Esophagus (tissue), 2 donors: ENCODE measurements at places on chromosomes 11 and 22. TPM values are rescaled to one million over a fixed set of nuclear protein-coding genes. Genes with fewer than 3 reads are reported as not detected.

Gene H19
- 47.6 TPM for polyA plus RNA-seq

Gene UBQLN3
- not detected for polyA plus RNA-seq

Gene OR6A2
- polyA plus RNA-seq: not detected

Gene MMP11
- 0.53 TPM for polyA plus RNA-seq

Gene MS4A3
- polyA plus RNA-seq: not detected

Gene CD3D
- 2.2 TPM for polyA plus RNA-seq

Gene PANX3
- not detected for polyA plus RNA-seq

Gene PKP3
- polyA plus RNA-seq: 332 TPM

Gene PPFIBP2
- polyA plus RNA-seq: 27.4 TPM

Gene OR52I1
- polyA plus RNA-seq: not detected
